IPS-NIHi11 (cell line): ENCODE measurements at places on chromosomes 7 and 10.

DNA sequence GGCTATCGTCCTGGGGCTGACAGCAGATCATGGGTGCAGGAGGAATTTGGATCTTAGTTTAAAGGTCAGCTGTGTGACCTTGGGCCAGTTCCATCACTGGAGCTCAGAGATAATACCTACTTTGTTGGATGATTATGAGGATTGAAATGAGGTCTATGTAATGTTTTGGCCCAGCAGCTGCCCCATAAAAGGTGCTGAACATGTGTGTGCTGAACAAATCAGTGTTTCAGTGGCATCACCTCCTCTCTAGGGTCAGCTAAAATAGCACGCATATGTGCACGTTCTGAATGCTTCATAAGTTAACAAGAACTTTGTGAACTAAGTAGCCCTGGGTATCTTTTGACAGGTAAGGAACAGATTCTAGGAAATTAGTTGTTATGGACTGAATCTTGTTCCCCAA lies 84.8 kb upstream of the LRRC18 start:
- no peak for DNase-seq

- DNase-seq: no peak
Observed at GRCh38 chr10:29982997-29983648, 76.3 kb downstream of the JCAD start.

- no peak for DNase-seq
Observed at GRCh38 chr7:145009876-145010275, 174.0 kb upstream of the TPK1 start.

GRCh38 chr10:14554491-14555205 lies 220.0 kb downstream of the FAM107B start:
- no peak for DNase-seq

DNA sequence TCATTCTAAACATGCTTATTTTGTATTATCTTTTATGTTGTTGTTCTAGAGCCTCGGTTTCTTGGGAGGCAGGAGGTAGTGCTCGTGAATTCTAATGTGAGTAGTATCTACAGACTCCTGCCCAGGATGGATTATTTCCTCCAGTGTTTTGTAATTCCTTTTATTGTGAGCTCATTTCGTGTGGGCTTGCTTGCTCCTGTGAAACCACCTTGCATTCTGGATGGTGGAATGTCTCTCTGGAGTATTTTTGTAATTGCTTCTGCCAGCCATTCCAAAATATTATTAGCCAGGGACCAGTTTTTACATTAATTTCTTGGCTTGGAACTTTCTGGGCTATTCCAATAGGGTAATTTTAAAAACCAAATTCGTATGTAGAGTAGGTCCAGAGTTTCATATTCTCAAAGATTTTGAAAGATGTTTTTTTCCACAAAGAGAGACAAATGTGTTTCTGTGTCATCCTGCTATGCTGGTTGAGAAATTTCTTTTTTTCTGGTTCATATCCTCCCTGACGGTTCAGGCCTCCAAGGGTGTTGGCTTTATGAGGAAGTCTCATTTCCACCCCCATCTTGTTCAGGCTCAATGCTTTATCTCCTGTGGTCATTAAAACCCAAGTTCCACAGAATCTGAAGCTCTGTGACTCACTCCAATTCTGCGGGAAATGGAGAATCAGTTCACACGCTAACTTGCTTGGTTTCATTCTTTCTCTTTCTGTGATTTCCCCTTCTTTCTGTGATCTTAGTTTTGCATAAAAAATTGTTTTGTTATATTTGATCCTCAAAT lies 41.7 kb upstream of the CALD1 start:
- DNase-seq: no peak

DNA sequence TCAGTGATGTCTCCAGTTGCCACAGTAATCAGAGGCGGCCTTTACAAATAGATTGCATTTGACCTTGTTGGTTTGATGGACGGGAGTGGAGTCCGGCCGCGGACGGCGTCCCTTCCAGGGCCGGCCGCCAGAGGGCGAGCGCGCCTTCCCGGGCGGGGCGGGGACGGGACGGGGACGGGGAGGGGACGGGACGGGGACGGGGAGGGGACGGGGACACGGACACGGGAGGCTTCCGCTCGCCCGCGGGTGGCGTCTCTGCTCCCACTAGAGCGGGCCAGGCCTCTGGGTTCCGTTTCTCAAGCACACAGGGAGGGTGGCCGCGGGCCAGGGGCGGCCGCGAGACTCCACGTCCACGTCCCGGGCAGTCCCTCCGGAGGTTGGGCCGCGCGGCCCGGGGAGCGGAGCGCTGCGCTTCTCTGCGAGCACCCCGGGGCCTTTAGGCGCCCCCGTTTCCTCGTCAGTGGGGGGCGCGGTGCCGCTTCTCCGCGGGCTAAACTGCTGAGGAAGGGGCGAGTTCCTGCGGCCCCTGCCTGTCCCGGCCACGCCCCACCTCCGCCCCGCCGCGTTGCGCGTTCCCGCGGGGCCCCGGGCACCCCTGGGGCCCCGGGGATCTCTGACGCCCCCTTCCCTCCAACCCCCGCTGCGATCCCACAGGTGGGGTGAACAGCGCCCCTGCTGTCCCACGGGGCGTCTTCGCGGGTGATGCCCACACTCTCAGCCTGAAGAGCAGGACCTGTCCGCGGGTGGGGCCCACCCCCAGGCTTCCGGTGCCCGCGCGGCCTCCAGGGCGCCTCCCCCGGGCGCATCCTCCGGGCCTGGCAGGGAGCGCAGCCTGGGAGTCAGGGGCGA lies 84.2 kb upstream of the MKI67 start:
- DNase-seq: peak; percentile 93

- no peak for DNase-seq
Observed at GRCh38 chr7:124379296-124379695, 346.4 kb upstream of the TMEM229A start.

GRCh38 chr10:85527616-85528317 lies 838.8 kb downstream of the GRID1 start:
- no peak for DNase-seq

- DNase-seq: peak; percentile 9
Observed at GRCh38 chr10:53997953-53998352, 803.1 kb downstream of the PCDH15 start.

DNA sequence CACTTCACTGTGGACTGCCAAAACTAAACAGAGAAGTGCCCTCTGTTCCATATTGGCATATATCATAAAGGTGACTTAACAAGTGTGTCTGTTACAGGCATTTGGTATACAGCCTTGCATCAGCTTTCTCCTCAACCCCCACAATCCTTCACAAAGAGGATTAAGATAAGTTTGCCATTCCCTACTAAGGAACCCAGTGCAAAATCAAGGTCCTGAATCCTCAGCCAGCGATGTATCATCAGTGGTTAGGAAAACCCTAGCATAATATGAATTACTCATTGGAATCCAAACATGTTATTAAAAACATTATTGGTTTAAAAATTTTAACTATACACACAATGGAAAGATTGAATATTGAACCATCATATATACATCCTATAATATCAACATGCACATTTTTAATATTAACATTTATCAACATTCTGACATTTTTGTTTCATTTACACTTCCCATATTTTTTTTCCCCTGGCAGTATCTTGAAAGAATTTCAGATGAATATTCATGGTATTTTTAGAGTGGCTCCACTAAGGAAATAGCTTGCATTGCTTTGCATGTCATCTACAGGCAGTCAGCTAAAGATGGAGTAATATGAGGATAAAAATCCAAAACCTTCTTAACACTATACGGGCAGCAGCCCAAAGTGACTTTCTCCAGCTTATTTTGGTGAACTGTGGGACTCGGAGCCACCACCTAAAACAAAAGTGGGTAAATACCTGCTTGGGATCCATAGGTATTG lies 215.6 kb upstream of the CHRM2 start:
- DNase-seq: no peak
